ENCODE measurements at places on chromosomes 7 and 10.

DNA sequence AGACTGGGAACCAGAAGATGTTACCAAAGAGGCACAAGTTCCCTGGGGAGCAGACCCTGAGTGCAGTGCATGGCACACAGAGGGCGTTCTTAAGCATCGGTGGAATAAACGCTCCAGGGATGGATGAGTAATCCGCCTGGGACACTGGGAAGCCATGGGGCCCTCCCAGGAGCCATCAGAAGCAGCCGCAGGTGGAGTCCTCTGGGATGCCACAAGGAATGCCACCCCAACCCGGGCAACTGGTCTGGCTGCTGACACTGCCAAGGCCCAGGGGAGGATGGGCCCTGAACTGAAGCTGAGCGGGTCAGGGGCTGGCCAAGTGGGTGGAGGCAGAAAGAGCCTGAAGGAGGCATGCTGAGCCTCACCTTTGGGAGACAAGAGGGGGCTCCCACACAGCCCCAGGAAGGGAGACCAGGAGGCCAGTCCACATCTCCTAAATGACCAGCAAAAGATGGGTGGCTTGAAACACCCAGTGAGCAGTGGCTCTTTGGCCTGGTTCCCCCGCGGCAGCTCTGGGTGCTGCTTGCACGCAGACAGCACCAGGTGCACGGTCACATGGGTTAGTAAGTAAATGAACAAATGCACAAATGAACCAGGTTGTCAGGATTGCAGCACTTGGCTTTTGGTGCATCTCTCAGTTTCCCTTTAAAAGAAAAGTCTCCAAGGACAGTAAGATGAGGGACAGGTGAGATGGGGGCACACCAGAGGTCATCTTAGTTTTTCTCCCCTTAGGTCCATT is 141.3 kb upstream of the ZMIZ1 start:
- no peak for DNase-seq

DNA sequence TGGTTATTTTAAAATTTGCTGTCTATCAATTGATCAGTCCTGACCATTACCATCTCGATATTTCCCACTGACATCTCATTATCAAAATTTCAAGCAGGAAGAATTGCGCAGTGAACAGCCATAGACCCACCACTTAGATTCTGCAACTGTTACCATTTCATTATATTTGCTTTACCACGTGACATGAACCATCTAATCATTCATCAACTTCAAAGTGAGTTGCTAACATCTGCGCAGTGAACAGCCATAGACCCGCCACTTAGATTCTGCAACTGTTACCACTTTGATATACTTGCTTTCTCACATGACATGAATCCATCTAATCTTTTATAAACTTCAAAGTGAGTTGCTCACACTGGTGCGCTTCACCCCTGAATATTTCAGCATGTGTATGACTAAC is 22.5 kb downstream of the FOXL3 start:
- DNase-seq, result no peak

- DNase-seq, result no peak
These were observed 8.3 kb upstream of the ASZ1 start for GRCh38 chr7:117435475-117436043.

DNA sequence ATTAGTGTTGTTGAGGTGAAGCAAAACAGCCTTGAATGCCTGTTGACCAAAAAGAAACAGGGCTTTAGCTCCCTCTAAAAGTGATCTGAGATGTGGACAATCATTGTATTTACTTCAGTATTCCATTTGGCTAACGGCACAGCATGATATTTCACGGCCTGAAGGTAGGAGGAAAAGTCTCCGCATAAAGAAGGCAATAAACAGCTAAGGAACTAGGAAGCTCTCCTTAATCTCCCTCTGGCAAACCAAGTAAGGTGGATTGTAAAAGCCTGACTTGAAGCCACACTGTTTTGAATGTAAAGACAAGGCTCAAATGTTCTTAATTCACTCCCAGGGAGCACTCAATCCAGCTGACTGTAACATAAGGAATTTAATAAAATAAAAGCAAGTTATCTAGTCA is 160.0 kb upstream of the ZNF804B start:
- peak; percentile 2 for DNase-seq

GRCh38 chr7:87600130-87601124 is at the start of gene ABCB1:
Gene ABCB1, minus strand, starts transcription at chr7:87600884. Its CDS starts 700 bp downstream, at chr7:87600184.
- DNase-seq, result peak; percentile 47

DNA sequence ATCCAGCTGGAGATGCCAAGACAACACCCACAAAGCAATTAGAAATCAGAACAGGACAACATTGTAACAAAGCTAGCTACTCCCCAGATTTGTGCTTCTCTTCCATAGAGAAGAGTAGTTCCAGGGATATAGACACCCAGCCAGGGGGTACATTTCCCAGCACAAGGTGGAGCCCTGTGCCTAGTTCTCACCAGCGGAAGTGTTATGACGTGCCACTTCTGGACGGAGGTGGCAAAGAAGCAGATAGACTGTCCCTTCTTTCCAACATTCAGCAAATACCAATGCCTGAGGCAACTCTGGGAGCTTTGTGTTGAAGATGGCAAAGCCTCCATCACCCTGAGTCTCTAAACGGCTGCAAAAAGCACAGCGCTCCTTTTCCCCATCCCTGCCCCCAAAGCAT is 23.4 kb upstream of the GSAP start:
- no peak for DNase-seq

- no peak for DNase-seq
These were observed 311.7 kb upstream of the NFE2L3 start for GRCh38 chr7:25840209-25840792.

- no peak for DNase-seq
These were observed 645.5 kb upstream of the PCDH15 start for GRCh38 chr10:55446441-55447002.

GRCh38 chr10:69360485-69361302 is 56.0 kb downstream of the TACR2 start:
- no peak for DNase-seq

GRCh38 chr10:9075420-9075819 is 1020.9 kb downstream of the GATA3 start:
- no peak for DNase-seq

- DNase-seq, result no peak
These were observed 2.4 kb downstream of the GBF1 start for GRCh38 chr10:102247734-102248133.

DNA sequence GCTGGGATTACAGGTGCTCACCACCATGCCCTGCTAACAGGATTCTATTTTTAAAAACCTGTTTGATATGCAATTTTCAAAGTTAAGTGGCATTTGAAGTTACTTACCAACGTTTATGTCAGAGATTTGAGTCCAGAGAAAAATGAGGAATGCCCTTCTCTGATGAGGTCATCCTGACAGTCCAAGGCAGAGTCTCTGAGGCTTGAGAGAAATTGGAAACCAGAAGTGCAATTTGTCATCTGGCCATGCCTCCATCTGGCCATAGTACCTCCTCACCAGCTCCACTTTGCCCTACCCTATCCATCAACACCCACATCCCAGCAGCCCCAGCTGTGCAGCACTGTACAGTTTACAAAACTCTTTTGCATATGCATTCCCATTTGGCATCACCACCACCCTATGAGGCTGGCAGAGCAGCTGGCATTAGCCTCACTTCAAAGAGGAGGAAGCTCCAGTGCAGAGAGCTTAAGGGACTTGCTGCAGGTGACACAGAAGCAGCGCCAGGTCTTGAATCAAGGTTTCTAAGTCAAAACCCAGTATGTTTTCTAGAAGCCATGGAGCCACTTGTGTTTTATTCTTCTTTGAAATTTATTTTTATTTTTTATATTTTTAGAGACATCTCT is 54.5 kb upstream of the PDZD8 start:
- no peak for DNase-seq

DNA sequence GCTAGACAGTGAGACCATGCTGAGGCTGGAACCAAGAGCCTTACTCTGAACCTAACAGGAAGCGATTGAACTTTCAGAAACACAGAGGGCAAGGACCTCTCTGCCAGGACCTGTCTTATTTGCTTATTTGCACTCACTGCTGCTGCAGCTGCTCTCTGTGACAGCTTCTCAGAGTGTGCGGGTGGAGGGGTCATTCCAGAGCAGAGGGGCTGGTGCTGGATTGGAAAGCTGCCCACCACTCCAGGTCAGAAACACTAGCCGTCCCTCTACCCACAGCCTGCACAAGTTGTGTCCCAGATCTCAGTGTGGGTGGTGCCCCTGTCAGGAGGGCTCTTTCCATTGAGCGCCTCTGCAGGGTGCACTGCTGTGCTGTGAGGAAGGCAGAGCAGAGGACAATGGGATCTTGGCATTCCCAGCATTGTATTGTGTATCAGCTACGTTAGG is 126.2 kb downstream of the CCNY start:
- no peak for DNase-seq

- no peak for DNase-seq
These were observed 48.2 kb upstream of the PFKFB3 start for GRCh38 chr10:6154566-6154965.

DNA sequence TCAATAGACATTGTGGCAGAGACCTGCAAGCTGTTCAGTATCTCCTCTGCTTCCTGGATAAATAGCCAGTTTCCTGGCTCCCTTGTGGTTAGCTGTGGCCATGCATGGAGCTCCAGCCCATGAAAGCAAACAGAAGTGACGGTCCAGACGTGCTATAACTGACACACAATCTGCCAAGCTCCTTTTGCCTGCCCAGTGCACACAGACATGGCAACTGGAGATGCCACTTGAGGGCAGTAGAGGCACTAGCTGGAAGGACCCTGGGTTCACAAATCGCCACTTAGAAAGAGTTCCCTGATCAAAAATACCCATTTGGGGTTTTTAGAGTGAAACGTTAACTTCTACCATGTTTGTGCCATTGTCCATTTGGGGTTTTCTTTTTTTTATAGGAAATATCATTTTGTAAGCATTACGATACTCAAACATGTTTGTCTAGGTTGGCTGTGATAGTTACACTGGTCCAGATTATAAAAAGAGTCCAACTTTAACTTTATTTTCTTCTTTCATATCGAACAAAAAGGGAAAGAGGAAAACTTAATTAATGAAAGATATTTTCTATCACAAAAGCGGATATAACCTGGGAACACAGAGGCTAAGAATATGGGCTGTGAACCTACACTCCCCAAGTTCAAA is 31.3 kb downstream of the KIN start:
- no peak for DNase-seq

DNA sequence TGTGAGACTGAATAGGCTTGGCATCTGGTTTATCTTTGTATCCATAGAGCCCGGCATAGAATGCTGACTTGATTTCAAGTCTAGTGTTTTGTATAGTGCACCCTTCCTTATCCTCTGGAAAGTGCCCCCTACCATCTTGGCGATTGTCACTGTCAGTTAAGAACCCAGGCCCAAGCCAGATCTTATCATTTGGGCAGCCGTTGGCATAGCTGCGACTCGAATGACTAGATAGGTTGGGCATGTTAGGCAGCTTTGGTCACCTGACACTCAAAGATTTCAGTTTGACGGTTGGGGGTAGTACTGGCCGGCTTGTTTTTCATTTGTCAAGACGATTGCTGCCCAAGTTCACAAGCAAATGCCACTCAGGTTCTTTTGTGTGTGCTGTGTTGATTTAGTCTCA is 6.6 kb downstream of the NIPSNAP2 start:
- no peak for DNase-seq

GRCh38 chr10:15744217-15744865 is 24.6 kb upstream of the ITGA8 start:
- peak; percentile 35 for DNase-seq

DNA sequence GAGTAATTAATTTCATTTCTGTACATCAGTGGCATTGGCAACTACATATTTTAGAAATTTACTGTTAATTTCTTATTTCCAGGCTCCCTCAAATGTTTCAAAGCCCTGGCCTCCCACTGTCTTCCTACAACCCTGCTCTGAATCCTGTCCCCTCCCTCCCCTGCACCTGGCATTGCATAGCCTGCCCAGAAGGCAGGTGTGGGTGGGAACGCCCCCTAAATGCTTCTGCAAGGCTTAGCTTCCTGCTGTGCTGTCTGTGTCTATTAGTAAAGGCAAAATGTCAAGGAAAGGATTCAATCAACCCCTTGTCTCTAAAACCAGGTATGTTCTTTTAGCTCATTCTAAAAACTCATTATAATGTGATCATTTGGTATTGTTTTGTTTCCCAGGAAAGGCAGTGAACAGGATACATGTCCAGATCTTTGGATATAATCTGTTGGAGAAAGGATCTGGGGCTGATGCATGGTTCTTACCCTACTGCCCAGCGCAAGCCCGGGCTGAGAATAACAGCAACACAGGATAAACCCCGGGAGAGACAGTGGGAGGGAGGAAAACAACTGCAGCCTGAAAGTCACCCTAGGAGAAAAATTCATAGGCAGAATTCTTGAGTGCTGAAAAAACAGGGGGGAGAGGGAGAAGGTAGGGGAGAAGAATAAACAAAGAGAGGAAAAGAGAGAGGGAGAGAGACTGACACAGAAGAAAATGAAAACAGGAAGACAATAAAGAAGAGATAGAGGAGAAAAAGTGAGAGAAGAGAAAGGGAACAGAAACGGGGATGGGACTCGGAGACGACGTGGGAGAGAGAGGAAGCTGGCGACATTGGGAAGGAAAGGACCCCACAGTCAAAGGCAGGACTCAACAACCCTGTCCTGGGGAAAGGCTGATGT is 589 bp downstream of the ZNF488 start:
- DNase-seq, result no peak

GRCh38 chr7:24659505-24659904 is 86.3 kb downstream of the PALS2 start:
- no peak for DNase-seq

- no peak for DNase-seq
These were observed 182.7 kb upstream of the MKLN1 start for GRCh38 chr7:131145026-131145425.

GRCh38 chr7:133795068-133795665 is 332.0 kb upstream of the LRGUK start:
- DNase-seq, result no peak

DNA sequence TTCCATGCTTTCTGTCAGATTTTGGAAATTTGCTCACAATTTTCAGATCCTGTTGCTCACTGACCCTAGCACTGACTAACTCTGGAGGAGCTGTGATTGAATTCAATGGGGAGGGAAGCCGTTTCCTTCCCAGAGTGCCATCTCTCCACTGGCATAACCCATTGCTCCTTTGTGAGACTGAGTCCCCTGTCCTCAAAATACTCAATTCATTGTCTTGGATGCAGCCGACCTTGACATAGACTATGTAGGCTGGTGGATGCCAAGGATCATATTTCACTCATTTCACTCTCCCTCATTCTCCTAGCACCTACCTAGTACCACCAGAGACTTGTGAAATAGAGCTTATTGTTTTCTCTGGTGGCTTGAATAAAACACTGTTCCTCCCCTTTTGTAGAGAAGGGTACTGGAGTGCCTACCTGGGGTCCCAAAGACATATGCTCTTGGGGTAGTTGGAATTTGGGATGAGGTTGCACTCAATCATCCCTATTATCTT is 511.3 kb upstream of the ZMIZ1 start:
- no peak for DNase-seq
